ENCODE measurements at places on chromosomes 5 and 9. TPM values are rescaled to one million over a fixed set of nuclear protein-coding genes. Genes with fewer than 3 reads are reported as not detected.

PPP2R2B gene
- total RNA-seq, result 23.2 TPM

MYORG gene
- total RNA-seq, result 6.9 TPM

SLC45A2 gene
- not detected for total RNA-seq

ELP1 gene
- total RNA-seq, result 29.7 TPM

OBP2B gene
- not detected for total RNA-seq

KIF4B gene
- total RNA-seq, result not detected

LRRC26 gene
- total RNA-seq, result not detected

NMUR2 gene
- not detected for total RNA-seq

SLC34A3 gene
- total RNA-seq, result not detected

SOX30 gene
- not detected for total RNA-seq

DNA sequence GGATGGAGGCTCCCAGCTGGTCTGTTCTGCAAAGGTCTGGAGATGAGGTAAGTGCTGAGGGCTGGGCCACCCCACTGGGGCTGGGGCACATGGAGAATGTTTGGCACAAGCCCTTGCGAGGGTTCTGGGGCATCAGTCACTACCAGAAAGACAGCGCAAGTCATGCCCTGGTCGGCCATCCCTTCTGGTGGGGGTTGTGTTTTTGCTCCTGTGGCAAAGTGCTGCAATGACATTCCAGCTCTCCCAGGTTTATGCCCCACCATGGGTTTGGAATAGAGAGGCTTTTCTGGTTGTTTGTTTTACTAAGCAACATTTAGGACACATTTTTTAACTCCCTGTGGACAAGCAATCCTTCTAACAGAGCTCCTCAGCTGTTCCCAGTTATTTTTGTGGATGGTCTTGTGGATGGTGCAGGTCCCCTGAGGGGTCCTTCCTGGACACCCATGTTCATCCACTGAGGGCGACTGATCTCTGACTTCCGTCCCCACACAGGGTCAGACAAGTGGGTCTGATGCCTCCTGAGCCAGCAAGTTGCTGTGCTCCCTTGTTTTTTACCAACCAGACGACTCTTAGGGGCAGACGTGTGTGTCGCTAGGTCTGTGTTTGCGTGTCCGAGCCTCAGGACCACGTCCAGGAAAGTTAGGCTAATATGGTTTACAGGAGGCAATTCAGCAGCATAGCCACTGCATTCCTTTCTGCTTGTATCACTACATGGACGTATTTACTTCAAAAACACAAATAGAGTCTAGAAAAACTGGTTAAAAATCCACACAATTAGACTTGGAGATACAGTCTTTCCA, 64.9 kb upstream of the ECM2 start:
- DNase-seq, result no peak

DNA sequence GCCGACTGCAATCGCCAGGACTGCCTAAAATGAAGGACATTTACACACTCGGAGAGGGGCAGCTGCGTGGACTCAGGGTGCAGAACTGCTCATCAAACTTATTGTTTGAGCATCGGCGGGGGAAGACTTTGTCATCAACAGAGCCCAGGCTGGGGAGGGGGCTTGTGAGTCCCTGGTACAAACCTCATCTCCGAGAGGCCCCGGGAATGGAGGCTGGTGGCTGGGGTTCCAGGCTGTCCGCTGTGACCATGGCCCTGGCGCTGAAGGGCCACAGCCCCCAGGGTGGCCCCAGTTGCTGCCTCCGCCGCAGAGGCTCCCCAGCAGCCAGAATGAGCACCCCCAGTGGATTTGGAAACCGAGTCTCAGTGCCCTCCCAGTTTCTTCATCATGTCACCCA, 46.1 kb upstream of the RNU6ATAC start:
- no peak for DNase-seq

DNA sequence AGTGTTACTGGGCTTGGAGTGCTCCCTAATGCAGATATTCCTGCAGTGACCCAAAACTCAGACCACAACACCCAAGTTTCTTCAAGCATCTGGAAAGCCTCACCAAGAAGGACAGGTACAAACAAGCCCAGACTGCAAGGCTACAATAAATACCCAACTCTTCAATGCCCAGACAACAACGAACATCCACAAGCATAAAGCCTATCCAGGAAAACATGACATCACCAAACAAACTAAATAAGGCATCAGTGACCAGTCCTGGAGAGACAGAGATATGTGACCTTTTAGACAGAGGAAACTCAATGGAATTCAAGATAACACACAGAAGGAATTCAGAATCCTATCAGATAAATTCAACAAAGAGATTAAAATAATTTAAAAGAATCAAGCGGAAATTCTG, 605.6 kb downstream of the PDE4D start:
- DNase-seq, result no peak

- DNase-seq, result no peak
These were observed 106.0 kb downstream of the SMARCA2 start for GRCh38 chr9:2120926-2121689.

DNA sequence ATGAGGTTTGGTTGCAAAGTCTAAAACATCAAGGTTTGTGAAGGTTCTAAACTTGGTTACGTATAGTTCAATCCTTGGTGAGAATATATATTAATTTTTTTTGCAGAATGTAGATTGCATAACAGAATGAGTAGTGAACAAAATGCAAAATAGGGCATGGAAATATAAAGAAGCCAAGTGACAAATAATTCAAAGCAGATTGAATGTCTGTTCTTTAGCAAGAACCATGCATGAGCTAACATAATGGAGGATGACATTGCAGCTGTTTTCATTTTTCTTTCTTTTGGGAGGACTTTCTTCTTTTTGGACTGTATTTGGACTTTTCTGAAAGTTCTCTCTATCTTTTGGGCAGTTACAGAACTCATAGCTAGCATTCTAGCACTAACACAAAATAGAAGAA, 194.8 kb upstream of the MRPS30 start:
- no peak for DNase-seq

- DNase-seq, result no peak
These were observed 180.4 kb upstream of the PPP1R26 start for GRCh38 chr9:135299239-135299590.

- DNase-seq, result no peak
These were observed 67.3 kb downstream of the SNX30 start for GRCh38 chr9:112817860-112818203.

GRCh38 chr9:89006996-89007967, 16.0 kb downstream of the S1PR3 start:
- peak; percentile 2 for DNase-seq

DNA sequence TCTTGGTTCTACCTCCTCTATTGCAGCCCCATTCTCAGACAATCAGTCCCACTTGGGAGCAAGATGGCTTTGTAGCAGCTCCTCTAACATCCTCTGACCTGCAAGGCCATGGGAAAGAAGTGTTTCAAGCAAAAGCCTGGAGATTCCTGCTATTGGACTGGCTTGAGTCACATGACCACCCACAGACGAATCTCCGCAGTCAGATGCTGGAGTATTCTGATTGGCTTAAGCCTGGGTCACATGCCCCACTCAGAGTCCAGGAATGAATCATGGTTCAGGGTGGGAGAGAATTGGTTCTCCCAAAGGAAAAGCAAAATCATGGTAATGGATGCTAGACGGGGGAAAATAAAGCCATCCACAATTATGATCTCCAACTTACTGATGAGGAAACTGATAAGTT, 22.6 kb upstream of the LMX1B start:
- DNase-seq, result no peak

GRCh38 chr9:112548836-112549595, 62.4 kb downstream of the KIAA1958 start:
- DNase-seq, result no peak

GRCh38 chr5:112776301-112776856, 38.7 kb downstream of the APC start:
- no peak for DNase-seq

GRCh38 chr9:120291050-120291449, 288.9 kb downstream of the CDK5RAP2 start:
- DNase-seq, result no peak

DNA sequence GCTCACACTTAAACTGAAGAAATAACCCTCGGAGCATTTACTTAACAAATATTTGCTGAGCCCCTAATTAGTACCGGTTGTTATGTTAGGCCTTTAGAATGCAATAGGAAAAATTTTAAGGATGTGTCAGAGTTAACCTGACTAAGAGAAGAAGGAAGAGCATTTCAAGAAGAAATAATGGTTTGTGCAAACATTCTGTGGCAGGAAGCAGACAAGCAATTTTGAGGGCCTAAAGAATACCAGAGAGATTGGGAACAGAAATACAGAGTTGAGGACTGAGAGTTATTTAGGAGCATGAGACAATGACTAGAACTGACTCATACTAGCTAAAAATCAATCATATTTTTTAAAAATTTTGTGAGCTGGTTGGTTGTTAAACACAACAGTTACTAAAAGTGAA, 218.8 kb downstream of the PRR16 start:
- no peak for DNase-seq

GRCh38 chr5:141783005-141783946, 94.9 kb downstream of the PCDH1 start:
- no peak for DNase-seq

DNA sequence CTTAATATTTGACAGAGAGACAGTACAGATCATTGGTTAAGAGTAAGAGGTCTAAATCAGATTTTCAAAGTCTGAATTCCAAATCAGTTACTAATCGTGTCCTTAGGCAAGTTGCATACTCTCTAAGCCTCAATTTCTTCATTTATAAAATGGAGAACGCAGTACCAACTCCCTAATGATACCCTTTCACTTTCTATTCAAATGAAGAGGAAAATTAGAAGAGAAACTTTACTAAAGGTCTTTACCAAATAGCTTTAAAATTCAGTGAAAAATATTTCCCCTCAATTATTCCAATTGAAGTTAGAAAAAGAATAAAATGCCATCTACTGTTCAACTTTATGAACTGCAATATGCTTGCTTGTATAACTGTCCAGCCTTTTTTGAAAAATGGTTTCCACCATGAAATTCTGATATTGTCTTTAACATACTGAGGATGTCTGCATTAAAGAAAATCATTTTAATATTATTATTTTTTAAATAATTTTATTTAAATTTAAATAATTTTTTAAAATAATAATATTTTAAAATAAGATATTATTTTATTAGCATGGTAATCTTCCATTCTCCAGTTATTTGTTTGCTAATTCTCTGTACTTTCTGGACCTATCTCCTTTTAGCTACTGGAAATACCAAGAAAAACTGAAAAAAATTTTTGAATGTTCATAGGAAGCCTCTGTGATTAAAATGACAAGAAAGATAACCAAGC, 36.0 kb downstream of the POC5 start:
- no peak for DNase-seq
